ENCODE measurements at places on chromosomes 12 and 14.

DNA sequence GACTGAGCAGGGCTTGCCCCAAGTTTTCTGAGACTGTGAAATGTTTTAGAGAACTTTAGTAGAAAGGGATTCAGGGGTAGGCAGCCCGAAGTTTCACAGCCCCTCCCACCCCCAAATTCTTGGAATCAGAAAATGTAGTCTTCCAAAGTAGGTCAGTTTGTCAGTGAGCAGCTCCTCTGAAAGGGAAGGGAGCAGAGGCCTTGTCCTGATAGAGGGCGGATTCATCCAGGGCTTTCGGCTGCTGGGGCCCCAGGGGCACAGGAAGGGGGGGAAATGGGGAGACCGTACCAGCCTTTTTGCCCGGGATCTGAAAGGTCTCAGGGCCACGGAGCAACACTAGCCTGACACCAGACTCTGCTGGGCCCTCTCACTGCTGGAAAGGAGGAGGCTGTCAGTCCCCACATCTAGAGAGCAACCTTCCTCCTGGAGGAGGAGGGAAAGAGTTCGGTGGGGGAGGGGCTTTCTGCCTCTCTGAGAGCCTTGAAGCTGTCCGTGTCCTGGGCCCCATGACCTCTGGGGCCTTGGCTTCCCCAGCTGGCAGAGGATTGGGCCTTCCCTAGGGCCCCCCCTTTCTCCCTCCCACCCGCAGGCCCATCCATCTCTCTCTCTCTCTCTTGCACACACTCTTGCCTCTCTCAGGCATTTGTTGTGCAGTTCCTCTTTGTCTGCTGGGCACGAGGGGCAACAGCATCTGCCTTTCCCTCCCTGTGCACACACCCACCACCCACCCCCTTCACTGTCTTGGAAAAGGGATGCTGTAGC, at the start of gene IKZF4:
Gene IKZF4 (plus strand): TSS at position 621 of the 762 bp plus-strand sequence. CDS start 451 bp downstream, outside the sequence.
- DNase-seq, result peak; percentile 42

DNA sequence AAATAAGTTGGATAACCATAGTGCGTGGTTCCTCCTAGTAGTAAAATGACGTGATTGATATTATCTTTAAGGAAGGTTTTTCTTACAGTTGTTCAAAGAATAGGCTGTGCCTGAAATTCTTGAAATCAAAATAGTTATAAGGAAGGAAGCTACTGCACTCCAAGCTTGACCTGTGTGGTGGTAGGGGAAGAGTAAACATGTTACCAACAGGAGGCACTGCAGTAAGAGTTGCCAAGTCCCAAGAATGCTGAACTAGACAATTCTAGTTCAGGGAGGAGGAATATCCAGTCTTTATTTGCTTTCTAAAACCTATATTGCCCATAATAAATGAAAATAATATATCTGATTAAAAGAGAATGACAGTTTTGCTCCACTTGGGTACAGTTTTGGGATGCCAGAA, 764.5 kb downstream of the TMTC2 start:
- no peak for DNase-seq

DNA sequence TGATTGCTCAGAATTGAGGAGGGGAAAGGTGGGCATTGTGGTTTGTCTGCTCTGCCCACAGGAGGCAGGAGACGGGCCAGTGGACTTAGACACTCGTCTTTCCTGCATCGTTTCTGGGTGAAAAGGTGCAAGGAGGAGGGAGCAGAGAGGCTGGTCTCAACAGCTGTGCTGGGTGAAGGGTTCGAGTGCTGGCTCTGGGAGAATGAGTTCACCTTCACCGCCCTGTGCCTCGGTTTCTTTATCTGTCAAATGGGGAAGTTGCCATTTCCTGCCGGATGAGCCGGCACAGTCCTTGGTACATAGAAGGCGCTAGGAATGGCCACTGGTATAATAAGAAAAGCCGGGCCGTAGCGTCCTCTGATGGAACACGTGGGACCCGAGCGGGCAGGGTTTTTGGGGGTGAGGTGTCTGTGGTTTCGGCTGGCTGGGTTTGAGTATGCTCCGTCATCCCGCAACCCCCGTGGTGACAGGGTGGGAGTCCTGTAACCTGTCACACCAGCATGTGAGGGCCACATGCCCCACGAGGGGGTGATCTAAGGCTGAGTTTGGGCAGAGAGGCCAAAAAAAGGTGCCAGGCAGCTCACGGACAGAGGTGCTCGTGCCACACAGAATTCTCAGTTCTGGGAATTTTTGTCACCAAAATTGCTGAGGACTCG, 7.3 kb downstream of the BCL7A start:
- DNase-seq, result no peak

GRCh38 chr14:50529288-50530179, 2.8 kb downstream of the MAP4K5 start:
- no peak for DNase-seq

GRCh38 chr12:28870839-28871440, 278.1 kb upstream of the FAR2 start:
- no peak for DNase-seq

GRCh38 chr12:1289371-1290155, 298.5 kb downstream of the ERC1 start:
- DNase-seq, result no peak

DNA sequence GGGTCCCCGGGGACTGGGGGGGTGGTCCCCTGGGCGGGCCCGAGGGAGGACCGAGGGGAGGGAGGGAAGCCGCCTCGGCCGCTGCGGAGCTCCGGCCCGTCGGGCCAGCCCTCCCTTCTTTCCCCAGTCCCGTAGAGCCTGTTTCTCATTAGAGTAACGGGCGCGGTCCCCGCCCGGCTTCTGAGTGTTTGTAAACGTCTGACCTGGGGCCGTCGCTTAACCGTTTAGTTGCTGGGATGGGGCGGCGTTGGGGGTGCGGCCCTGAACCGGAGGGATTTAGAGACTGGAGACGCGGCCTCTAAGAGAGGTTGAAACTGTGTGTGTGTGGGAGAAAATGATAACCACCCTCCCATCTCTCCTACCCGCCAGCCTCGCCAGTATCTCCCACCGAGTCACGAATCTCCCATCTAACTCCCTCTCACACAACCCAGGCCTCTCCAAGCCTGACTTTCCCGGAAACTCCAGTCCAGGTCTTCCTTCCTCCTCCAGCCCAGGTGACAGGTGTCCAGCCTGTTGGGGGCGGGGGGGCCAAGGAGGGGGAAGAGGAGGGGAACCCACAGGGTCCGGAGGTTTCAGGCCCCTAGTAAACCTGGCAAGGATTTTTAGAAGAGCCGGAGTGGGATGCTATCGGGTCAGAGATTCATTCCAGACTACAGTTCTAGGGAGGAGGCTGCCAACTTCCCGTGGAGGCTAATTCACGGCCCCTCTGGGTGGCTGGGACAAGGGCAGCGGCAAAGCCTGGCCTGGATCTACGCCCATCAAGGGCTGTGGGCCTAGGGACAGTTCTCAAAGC, 1.1 kb upstream of the NFATC4 start:
- peak; percentile 49 for DNase-seq

GRCh38 chr14:76925097-76925441, 98.9 kb downstream of the LRRC74A start:
- DNase-seq, result no peak

GRCh38 chr12:46150735-46151134, 118.1 kb downstream of the SLC38A1 start:
- no peak for DNase-seq

GRCh38 chr14:71497645-71498086, 434.6 kb upstream of the RGS6 start:
- DNase-seq, result no peak

DNA sequence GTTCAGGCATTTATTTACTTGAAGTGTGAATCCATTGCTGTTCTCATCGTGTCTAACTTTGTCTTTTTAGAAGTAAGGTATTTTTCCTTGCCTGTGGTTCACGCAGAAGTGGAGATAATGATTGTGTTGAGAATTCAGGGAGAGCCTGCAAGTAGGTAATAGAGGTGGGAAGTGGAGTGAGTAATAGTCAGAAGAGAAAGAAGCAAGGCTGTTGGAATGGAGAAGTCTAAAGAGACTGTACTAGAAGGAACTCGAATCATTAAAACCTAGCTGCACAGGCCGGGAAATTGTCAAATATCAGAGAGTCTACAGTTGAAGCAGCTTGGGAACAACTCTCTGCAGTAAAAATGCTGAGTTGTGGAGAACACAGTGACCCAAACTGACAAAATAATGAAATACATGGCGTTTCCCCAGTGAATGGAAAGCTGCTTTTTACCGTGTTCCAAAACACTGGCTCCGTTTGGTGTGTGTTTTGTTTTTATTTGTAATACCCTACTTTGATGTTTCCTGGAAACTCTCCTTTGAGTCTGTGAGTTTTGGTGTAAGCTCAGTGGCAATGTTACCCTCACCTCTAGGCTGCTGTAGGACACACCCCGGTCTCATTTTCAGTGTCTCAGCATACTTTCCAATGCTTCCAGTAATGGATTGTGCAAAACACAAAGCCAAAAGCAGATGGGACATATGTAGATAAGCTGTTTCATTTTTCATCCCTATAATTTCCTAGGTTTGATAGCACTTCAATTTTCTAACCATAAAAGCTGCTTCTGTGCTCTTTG, 146.6 kb downstream of the CRADD start:
- DNase-seq, result no peak

- DNase-seq, result no peak
These were observed 13.1 kb downstream of the ZDHHC22 start for GRCh38 chr14:77128414-77128891.

GRCh38 chr12:4172999-4173398, 100.6 kb upstream of the CCND2 start:
- no peak for DNase-seq

- no peak for DNase-seq
These were observed 34.6 kb downstream of the NTF3 start for GRCh38 chr12:5466521-5466960.

- no peak for DNase-seq
These were observed 388.8 kb upstream of the PDE3A start for GRCh38 chr12:19979584-19979983.

GRCh38 chr14:77014004-77014604, 14.4 kb downstream of the IRF2BPL start:
- DNase-seq, result no peak

- no peak for DNase-seq
These were observed 153.9 kb downstream of the ACSS3 start for GRCh38 chr12:81231574-81232368.

GRCh38 chr14:26078561-26078960, 519.3 kb downstream of the NOVA1 start:
- DNase-seq, result no peak

DNA sequence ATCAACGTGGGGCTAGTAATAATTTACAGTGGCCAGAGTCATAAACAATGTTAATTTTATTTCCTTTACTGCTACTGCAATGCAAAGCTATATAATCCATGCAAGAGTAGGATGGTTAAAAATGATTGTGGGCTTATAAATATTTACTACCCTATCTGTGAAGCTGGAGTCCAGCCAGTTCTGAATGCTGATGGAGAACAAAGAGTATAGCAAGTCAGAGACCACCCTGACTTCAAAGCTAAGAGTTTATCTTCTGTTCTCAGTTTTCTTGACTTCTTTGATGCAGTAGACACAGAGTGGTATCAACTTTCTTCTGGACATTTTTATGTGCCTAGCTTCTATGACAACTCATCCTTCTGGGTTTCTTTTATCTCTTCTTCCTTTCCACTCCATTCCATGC, 34.0 kb upstream of the OVCH1 start:
- no peak for DNase-seq

- no peak for DNase-seq
These were observed 56.2 kb downstream of the PHETA1 start for GRCh38 chr12:111312708-111313107.
